ENCODE measurements at places on chromosomes 6 and 20. TPM values are rescaled to one million over a fixed set of nuclear protein-coding genes. Genes with fewer than 3 reads are reported as not detected.

The DACT2 gene
- 2.4 TPM for total RNA-seq

The DYNLT2 gene
- total RNA-seq: 5.7 TPM

The CYP24A1 gene
- total RNA-seq: 0.41 TPM

The UNC5CL gene
- total RNA-seq: 3.0 TPM

GRCh38 chr6:1125297-1125696, 186.6 kb upstream of the FOXQ1 start:
- DNase-seq: no peak

GRCh38 chr6:125985522-125985921, 818 bp upstream of the TRMT11 start:
- DNase-seq: no peak

The CLPSL2 gene
- not detected for total RNA-seq

DNA sequence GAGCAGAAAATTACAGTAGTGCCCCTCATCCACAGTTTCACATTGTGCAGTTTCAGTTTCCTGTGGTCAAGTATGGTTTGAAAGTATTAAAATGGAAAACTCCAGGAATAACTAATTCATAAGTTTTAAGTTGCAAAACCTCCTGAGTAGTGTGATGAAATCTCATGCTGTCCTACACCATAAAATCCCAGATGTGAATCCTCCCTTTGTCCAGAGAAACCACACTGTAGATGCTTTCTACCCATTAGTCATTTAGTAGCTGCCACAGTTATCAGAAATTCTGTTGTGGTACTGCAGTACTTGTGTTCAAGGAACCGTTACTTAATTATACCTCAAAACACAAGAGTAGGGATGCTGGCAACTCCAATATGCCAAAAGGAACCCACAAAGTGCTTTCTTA, 74.7 kb downstream of the PTCHD4 start:
- DNase-seq: no peak

DNA sequence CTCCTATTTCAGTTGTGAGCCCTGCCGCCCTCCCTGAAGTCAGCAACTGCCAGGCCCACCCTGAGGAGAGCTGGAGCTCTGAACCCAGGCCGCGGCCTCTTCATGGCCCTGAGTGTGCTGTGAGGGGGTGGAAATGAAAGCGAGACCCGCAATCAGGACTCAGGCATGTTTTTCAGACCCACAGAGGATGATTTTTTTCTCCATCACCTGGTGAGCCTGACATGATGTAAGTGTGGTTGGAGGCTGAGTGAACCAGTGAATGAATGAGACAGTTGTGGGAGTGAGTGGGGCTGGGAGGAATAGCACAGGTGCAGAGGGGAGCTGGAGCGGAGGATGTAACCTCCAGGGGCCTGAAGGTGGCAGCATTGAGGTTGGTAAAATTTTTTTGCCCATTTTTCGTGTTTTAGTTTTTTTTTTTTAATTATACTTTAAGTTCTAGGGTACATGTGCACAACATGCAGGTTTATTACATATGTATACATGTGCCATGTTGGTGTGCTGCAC, 18.3 kb downstream of the RAET1L start:
- DNase-seq: peak; percentile 46

The HCK gene
- 3.7 TPM for total RNA-seq

DNA sequence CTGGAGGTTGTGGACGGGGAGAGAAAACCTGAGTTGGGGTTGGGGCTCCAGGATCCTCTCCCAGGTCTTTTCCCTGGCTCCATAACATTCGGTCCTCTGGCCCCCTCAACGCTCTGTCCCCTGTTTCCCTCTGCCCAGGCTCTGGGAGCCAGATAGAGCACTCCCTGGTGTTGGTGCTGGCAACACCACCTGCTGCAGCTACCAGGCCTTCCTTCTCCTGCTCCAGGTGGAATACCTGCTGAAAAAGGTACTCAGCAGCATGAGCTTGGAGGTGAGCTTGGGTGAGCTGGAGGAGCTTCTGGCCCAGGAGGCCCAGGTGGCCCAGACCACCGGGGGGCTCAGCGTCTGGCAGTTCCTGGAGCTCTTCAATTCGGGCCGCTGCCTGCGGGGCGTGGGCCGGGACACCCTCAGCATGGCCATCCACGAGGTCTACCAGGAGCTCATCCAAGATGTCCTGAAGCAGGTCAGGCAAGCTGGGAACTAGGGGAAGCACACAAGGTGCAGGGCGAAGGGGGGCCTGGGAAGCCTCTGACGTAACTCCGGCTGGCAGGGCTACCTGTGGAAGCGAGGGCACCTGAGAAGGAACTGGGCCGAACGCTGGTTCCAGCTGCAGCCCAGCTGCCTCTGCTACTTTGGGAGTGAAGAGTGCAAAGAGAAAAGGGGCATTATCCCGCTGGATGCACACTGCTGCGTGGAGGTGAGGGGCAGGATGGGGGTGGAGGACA, 14.6 kb downstream of the DEF6 start:
- DNase-seq: no peak

The MCHR2 gene
- not detected for total RNA-seq

- peak; percentile 95 for DNase-seq
Observed at GRCh38 chr6:161038229-161039031, 46.9 kb downstream of the MAP3K4 start.

DNA sequence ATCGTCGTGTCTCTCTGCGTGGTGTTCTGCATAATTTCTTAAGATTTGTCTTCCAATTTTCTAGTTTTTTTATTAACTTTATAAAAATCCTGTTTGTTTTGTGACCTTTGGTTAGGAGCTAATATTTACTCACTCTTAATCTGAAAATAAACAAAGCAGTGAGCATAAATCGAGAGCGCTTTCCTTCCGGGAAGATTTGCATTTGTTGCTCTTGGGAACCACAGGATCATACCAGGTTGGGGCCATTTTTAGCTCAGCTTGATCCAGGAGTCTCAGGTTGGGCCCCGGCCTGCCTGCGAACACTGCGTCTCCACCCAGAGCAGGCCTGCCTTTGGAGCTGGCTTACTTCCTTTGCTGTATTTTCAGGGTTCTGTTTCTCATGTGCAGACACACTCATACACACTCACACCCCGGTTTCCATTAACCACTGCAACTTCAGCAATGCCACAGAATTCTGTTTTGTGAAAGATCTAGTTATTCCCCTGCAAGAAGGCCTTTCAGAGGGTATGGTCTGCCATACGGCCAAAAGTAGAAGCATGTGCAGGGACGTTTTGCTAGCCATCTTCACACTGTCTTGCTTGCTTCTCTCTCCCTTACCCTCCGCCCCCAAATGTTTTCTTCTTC, 17.3 kb downstream of the BPHL start:
- no peak for DNase-seq

DNA sequence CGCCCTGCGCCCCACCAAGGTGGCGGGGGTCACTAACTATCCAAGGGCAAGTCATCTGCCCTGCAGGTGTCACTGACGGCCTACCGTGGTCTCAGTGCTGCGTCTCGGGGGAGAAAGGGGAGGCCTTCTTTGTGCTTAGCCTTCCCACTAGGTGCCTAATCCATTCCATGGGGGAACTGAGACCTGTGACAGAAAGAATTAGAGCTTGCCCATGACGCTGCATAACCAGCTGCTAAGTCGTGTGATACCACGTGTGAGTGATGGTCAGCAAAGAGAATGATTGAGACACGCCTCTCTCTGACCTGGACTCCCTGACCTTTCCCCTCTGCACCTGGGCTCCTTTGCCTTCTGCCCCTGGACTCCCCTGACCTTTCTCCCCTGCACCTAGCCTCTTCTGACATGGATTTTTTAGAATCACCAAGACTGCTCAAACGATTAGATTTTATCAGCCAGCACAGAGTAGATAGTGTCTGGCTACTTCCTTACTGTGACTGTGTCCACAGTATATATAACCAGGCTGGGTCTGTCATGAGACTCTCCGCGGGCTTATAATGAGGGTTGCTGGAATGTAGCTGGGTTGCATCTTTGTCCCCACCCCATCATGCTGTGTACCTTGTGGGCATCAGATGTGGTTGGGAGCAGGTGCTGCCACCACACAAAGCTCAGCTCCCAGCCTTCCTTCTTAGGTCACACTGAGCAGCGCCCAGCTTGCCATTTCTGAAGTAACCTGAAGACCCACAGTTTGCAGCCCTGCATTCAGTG, 140.6 kb downstream of the TMEM242 start:
- no peak for DNase-seq

The TAB2 gene
- total RNA-seq: 50.2 TPM

The TFAP2D gene
- not detected for total RNA-seq

- no peak for DNase-seq
Observed at GRCh38 chr20:8875586-8875985, 193.3 kb upstream of the PLCB4 start.

The ROS1 gene
- 0.92 TPM for total RNA-seq

DNA sequence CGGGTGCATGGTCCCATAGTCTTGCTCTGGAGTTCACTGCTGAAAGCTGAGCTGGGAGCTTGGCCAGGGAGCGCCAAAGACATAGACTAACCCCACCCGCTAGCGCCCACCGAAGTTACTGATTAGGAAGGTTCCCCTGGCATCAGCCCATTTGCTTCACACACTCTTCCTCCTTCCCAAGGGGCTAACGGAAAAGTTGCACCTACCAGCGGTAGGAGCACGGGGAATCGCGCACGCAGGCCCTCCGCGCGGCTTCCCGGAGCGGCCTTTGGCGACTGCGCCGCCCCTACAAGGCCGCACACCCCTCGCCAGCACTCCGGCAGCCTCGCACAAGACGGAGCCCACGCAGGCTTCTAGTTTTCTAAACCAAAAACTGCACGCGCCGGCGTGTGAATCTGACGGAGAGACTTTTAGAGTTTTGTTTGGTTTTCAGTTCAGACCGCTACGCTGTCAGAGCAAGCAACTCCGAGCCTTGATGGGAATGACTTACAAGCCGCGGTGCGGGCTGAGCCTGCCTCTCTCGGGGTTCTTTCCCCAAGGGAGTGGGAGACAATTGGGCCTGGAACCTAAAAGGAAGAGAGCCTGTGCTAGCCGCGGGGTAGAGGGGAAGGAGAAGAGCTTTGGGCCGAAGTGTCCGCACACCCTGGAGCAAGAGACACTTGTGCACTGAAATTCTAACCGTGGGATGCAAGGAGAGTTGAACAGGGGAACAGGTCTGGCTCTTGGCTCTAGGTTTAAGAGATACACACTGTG, 891 bp upstream of the POU3F2 start:
- peak; percentile 48 for DNase-seq

DNA sequence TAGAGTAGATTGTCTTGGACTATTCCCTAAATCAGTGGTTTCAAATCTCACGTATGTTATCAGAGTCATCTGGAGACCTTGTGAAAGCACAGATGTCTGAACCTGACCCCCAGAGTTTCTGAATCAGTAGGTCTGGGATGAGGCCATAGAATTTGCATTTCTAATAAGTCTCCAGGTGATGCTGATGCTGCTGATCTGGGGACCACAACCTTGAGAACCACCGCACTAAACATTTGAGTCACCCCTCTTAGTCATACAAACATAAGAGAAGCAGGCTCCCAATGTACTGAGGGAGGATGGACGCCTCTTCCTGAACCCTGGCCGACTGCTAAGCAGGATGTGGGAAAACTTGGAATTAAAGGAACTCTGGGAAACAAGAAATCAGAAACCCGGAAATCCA, 187.8 kb upstream of the PRDM1 start:
- DNase-seq: no peak

- no peak for DNase-seq
Observed at GRCh38 chr6:71727632-71728294, 158.6 kb upstream of the RIMS1 start.

The TMC2 gene
- total RNA-seq: not detected

The CD24 gene
- total RNA-seq: 122 TPM

The C6orf15 gene
- total RNA-seq: 5.0 TPM

GRCh38 chr6:164345327-164345726, 930.8 kb downstream of the QKI start:
- no peak for DNase-seq

GRCh38 chr20:21053002-21053762, 53.0 kb downstream of the LINC00237 start:
- DNase-seq: peak; percentile 56

The SUMO4 gene
- 5.5 TPM for total RNA-seq

DNA sequence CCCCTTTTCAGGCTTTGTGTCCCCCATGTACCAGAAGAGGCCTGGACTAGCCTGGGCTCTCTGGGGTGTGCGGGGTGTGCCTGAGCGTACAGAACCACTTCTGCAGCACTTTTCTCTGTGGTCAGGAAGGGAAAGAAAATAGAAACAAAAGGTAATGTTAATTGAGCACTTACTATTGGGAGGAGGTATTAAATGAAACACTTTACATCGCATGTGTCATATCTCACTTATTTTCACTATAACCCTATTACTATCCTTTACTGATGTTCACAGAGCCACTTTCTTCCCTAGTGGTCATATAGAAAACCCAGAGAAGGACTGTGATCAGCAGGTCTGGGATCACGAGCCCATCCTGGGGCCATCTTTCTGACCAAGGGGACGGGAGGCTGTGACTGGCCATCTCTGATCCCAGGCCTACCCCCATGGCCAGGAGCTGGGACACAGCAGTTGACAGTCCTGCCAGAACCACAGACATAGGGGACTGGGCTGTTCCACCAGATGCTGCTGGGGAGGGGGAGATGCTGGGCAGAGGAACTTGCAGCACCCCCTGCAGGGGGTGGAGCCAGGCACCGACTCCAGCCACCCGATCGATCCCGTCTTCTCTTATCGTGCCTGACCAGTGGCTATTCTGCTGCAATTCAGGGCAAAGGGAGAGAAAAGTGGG, 107.6 kb downstream of the VEGFA start:
- DNase-seq: no peak

The TRIM39 gene
- 7.4 TPM for total RNA-seq

- DNase-seq: no peak
Observed at GRCh38 chr6:24107294-24107693, 18.7 kb upstream of the NRSN1 start.

Measured in tongue (tissue), 3 donors.